ENCODE measurements at places on chromosomes 2 and 18. TPM values are rescaled to one million over a fixed set of nuclear protein-coding genes. Genes with fewer than 3 reads are reported as not detected.

SP140 gene
- total RNA-seq = 235 TPM

DSEL gene
- total RNA-seq = 0.03 TPM

GRCh38 chr2:118169359-118170005 lies 81.2 kb downstream of the INSIG2 start:
- H3K27ac ChIP-seq = no peak overlapping the region
- H3K4me1 ChIP-seq = no peaks in the 10 kb centered on the region
- H3K36me3 ChIP-seq = peaks cover 6% of the 10 kb centered on the region
- no peak for DNase-seq
- no peaks in the 10 kb centered on the region for H3K27me3 ChIP-seq

DNA sequence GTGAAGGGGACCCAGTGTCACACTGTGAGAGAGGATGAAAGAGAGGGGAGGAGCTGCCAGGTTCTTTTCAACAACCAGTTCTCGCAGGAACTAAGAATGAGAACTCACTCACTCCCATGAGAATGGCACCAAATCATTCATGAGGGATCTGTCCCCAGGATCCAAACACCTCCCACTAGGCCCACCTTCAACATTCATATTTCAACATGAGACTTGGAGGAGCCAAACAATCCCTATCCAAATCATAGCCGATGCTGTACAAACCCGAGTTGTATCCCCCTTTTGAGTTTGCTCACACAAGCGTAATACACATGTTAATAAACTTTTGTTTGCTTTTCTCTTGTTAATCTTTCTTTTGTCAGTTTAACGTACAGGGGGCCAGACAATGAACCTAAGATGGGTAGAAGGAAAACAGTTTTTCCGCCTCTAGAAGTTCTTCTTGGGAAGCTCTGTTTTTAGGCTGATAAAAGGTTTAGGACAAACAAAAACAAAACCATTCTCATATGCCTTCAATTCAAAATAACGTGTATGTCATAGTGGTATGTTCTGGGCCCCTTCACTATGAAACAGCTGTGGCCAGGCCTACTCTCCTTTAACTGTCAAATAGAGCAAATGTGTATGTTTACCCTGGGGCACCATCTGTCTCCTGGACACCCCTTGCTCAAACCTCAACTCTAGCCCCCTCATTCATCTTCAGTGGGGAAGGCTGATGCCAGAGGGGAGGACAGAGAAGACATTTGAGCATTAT lies 9.1 kb upstream of the TMEM37 start:
- no peaks in the 10 kb centered on the region for H3K36me3 ChIP-seq
- H3K27me3 ChIP-seq = peaks cover 23% of the 10 kb centered on the region
- H3K27ac ChIP-seq = no peak overlapping the region
- H3K4me1 ChIP-seq = no peaks in the 10 kb centered on the region
- DNase-seq = no peak

DNA sequence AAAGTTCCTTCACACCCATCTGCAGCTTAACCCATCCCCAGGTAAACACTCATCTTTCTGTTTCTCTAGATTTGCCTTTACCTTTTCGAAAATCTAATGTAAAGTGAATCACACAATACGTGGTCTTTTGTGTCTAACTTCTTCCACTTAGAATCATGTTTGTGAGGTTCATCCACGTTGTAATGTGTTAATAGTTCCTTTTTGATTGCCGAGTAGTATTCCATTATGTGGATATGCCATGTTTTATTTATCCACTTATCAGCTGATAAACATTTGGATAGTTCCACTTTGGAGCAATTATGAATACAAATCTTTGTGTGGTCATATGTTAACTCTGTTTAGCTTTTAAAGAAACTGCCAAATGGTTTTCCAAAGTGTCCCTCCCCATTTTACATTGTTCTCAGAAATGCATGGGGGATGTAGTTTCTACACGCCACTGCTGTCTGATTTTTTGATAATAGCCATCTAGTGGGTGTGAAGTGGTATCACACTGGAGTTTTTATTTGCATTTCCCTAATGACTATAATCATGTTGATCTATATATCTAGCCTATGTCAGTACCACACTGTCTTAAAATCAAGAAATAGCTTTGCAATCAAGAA lies 22.3 kb downstream of the PECR start:
- no peaks in the 10 kb centered on the region for H3K27me3 ChIP-seq
- H3K4me3 ChIP-seq = no peak overlapping the region
- no peak for DNase-seq
- H3K27ac ChIP-seq = no peak overlapping the region
- peaks cover 32% of the 10 kb centered on the region for H3K4me1 ChIP-seq

DNA sequence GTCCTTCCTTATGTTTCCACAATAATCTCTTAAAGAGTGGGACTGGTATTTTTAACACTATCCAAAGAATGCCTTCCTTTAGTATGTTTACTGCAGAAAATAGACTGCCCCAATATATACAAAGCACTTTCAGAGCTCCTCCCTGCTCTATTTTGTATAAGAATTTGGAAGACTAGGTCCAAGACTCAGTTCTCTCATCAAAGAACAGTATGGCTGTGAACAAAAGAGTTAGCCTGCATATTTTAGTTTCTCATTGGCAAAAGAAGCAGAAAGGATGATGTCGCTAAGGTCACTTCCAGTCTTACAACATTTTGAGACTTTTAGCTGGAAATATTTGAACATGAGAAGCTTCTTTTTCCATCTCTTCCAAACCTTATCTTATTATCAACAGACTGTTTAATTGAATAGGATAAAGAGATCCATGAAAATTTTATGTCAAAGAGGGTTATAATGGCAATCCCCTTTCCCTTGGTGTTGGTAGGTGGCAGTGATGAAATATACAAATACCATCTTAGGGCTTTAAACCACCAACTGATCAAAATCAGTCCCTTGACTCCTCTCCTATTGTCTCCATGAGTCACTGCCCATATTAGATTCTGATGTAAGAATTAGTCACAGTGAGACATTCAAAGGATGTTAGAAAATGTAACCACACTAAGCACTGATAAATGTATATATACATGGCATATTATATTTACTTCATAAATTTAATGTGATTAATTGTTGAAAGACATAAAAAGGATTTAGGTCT lies 266.9 kb upstream of the DSEL start:
- H3K36me3 ChIP-seq = no peaks in the 10 kb centered on the region
- no peak for DNase-seq
- H3K27me3 ChIP-seq = no peaks in the 10 kb centered on the region
- no peaks in the 10 kb centered on the region for H3K4me1 ChIP-seq
- H3K4me3 ChIP-seq = no peak overlapping the region
